ENCODE measurements at places on chromosomes 4 and X.

DNA sequence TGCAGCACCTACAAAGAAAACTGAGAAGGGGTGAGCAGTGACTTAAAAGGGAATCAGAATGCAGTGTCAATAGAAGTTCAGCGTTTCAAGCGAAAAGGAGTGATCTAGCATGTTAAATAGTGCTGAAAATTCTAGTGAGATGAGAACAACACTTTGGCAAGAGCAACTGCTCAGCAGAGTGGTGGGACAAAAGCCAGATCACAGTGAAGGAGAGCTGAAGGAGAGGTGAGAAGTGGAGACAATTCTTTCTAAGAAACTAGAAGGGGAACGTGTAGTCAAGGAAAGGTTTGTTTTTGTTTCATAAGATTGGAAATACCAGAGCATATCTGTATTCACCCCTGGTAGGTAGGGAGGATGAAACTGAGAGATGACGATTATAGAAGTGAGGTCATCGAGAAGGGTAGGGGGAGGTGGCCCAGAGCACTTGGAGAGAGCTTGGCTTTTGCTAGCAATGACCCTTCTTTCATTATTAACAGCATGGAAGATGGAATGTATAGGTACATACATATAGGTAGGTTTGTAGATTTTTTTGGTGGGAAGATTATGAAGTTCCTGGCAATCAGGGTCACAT, 33.7 kb downstream of the SRPX2 start:
- no peak for DNase-seq

DNA sequence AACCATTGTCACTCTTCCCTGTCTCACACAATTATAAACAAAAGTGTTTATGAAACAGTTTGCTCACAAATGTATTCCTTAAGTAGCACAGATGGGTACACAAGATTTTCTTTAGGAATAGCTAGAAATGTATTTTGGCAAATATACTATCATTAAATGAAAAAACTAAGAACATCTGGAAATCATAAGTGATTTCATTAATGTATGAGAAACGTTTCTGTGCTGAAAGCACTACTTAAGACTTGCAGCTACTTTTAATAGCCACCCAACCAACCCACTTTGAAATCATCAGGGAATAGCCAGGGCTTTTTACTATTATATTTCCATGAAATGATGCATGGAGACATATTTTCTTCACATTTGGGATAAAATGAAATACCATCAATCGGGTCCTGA, 62.3 kb upstream of the NAP1L5 start:
- no peak for DNase-seq

DNA sequence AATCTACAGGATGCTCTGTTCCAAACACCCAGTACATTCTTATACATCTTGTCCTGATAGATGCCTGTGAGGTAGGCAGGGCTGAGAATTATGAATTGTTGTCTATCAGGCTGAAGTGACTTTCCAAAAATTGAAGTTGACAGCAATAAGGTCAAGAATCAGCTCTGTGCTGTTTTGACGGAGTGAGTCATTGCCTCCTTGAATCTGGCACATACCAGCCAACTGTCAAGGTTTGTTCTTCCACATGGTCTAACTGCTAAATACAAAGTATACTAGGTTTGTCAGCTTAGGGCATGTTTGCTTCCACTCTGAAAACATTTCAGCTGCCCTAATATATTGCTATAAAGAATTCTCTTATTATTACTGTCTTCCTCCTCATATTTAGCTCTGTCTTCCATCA, 32.3 kb downstream of the SH3RF1 start:
- no peak for DNase-seq

DNA sequence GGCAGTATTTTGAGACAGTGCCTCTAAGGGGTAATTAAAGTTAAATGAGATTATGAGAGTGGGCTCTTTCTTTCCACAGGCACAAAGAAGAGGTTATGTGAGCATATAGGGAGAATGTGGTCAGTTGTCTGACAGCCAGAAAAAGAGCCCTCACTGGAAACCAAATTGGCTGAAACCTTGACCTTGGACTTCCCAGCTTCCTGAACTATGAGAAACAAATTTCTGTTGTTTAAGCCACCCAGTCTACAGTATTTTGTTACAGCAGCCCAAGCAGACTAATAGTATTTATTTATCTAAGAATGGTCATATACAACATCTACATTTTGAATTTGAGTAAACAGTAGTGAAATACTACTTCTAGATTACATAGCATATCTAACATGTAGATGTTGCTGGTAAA, 473.8 kb downstream of the IL15 start:
- DNase-seq, result no peak

DNA sequence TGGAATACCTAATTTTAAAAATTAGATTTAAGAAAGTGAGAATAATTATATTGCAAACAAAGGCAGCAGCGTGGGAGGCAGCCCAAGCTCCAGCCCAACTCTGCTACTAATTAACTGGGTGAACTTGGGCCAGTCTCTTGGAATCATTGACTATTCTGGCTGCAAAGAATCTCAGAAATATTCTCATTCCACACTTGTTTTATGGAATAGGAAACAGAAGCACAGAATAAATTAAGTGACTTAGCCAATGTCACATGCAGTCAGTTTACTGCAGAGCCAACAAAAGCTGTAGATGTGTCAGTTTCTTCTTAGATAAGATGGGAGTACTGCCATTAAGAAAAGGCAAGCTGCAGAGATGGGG, 132.6 kb upstream of the FAM9B start:
- DNase-seq, result no peak

DNA sequence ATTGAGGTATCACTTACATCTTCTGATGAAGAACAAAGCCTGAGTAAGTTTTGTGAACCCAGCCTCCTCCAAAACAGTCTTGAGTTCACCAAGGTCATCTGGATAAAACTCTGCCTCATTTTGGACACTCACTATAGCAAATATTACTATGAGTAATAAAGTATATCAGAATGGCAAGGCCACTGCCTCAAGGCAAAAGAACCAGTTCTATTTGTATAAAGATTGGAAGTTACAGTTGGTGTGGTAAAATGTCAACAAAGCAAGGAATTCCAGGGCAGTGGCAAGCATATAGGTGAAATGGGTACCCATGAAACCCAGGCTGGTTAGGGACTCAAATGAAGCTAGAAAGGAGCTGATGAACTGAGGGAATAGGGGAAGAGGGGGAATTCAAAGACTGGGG, 2.4 kb upstream of the ARHGEF6 start:
- DNase-seq, result no peak

Measured in NCI-H1105 treated with DMSO at 0.1 percent for 48 hours (cell line).